ENCODE measurements at places on chromosomes 1 and 21.
A peak's percentile ranks its signal among the peaks of the same experiment; 100 is the strongest.

- peak; percentile 27 for DNase-seq
Measured at GRCh38 chr1:1894354-1895059, 3.6 kb upstream of the GNB1 start.

DNA sequence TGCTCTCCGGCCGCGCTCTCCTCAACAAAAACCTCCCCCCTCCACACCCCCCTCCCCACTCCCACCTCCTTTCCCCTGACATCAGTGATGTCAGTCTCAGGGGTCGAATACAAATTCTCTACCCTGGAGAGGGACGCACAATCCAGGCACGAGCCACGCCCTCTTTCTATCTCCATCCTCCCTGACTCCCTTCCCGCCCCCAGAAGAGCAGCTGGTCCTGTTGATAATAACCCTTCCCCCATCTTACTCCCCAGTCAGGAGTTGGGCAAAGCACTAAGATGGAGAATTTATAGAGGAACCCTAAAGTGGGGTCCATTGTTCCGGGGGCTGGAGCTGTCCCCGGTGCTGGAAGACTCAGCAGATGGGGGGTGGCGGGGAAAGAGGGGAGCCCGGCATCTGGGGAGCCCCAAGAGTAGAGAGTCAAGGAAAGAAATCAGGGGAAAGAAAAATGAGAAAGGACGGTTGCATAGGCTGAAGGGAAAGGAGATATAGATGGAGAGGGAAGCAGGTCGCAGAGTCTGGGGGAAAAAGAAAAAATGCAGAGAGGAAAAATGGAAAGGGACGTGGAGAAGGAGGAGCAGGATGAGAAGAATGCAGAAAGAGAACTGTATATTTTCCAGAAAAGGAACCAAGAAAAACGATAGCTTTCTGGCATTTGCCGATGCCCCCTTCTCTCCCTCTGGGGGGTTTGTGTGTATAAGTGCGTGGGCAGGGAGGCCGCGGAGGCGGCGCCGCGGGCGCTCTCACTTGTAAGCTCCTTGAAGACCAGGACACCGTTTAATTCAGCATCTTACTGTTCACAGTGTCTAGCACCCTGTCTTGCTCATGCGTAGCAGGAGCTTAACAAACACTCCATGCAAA is at the start of gene CELF3:
TSS of gene CELF3 (minus strand) at position 33 of the 861 bp plus-strand sequence. CDS start 783 bp downstream, outside the sequence.
- DNase-seq = peak; percentile 99

- DNase-seq = no peak
Measured at GRCh38 chr1:162548170-162548569, 13.4 kb upstream of the UAP1 start.

DNA sequence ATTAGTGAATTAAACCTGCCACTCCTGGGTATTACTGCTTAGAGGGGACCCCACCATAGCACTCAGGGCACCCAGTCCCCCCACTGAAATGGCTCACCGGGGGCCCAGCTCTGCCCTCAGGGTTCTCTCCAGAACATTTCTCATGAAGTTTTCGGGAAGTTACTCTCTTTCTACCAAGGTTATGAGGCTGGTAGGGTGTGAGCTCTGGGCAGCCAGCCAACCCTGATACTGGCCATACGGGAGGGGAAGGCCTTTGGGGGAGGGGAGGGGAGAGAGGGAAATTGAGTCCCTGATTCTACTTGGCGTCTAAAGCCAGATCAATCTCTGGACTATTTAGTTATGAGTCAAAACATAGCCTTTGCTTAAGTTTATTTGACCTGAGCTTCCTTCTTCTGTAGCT is 12.9 kb upstream of the PDE9A start:
- no peak for DNase-seq

DNA sequence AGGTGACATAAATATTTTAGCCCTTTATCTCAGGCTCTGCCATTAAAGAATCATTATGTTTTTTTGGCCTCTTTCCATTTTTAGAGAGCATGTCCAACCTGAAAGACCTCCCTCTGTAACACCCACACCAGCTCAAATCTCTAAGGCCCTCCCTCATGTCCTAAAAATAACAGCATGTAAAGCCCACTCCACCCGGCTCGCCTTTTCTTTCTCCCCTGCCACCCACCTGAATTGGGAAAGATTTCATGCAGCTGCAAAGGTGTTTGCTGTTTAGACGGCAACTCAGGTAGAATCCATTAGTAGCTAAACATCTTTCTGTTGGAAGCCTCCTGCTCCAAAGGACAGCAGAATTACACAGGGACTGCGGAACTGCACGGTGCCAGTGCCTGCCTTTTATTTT is 79.9 kb downstream of the DMRTA2 start:
- peak; percentile 93 for DNase-seq

DNA sequence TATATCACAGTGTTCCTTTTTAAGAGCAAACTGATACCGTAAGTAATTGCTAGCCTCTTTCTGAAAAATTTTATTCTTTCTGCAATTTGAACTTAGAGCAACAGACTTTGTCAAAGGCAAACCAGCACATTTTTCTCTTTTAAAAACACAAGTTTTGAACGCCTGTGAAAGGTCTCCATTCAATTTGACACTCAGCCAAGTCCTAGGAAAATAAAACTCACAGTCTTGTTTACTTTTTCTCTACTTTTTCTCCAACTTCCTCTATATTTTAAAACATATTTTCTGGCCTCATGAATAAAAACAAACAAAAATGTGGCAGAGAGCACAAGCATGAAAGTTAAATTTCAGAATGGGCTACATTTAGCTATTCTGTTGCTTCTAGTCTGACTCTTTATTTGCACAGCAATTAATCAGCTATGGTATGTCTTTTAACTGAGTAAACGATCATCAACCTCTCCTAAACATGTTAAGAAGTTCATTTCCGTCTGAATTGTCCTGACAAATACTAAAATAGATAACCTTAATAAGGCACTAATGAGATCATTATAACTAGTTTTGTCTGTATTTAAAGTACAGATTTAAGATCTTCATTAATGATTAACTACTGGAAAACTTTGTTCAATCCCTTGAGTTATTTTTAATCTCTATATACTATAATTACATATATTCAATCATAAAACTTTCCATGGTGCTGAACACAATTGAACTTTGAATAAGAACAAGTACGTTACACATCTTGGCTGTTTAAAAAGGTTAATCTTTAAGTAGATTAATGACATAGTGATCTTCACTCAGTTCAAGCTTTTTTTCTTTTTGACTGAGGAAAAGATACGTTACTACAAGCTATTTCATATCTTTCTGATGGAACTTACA is 550.6 kb downstream of the PTBP2 start:
- DNase-seq = peak; percentile 25

Data from NCI-H69 (cell line).